Natural killer cell treated with Interleukin-12 subunit alpha and Interleukin-12 subunit beta and Interleukin-15 and Interleukin-18, amount 100 ng/mL, for 72 hours (primary cell): ENCODE measurements at places on chromosomes 11 and 22.

- no peak overlapping the region for H3K27ac ChIP-seq
- peaks cover 6% of the 10 kb centered on the region for H3K36me3 ChIP-seq
- DNase-seq, result no peak
- peak overlapping the region; percentile 37 for H3K4me3 ChIP-seq
- no peaks in the 10 kb centered on the region for H3K27me3 ChIP-seq
- peaks cover 14% of the 10 kb centered on the region for H3K4me1 ChIP-seq
Measured at GRCh38 chr11:93512073-93512475, 31.1 kb downstream of the SMCO4 start.

DNA sequence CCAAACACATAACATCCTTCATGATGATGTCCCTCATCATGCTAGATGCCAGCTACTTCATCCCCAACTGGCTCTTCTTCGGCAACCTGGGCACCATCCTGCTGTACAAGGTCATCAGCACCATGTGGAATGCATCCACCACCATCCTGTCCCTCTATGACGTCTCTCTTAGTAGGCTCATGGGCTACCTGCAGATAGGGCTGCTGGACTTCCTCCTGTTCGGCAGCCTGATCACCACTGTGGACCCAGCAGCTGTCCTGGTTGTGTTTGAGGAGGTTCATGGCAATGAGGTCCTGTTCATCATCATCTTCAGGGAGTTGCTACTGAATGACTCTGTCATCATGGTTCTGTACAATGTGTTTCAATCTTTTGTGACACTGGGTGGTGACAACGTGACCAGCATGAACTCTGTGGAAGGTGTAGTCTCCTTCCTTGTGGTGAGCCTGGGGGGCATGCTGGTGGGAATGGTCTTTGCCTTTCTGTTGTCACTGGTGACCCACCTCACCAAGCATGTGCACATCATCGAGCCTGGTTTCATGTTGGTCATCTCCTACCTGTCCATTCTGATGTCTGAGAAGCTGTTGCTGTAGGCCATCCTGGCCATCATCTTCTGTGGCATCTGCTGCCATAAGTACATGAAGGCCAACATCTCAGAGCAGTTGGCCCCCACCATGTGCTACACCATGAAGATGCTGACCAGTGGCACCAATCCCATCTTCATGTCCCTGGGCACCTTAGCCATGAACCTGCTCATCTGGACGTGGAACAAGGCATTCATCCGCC lies 120.7 kb upstream of the SERPIND1 start:
- no peak overlapping the region for H3K27ac ChIP-seq
- DNase-seq, result no peak
- no peaks in the 10 kb centered on the region for H3K4me1 ChIP-seq
- no peaks in the 10 kb centered on the region for H3K36me3 ChIP-seq
- H3K4me3 ChIP-seq, result no peak overlapping the region
- peaks cover 12% of the 10 kb centered on the region for H3K27me3 ChIP-seq

DNA sequence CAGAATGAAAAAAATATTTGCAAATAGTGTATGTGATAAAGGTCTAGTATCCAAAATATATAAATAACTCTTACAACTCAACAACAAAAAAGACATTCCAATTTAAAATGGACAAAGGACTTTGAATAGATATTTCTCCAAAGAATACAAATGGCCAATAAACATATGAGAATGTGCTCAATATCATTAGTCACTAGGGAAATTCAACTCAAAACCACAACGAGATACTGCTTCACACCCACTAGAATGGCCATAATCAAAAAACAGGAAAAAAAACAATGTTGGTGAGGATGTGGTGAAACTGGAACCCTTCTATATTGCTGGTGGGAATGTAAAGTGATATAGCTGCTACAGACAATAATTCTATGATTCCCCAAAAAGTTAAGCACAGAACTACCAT lies 38.6 kb upstream of the RPS13 start:
- H3K4me3 ChIP-seq, result no peak overlapping the region
- peaks cover 7% of the 10 kb centered on the region for H3K4me1 ChIP-seq
- no peaks in the 10 kb centered on the region for H3K36me3 ChIP-seq
- no peak overlapping the region for H3K27ac ChIP-seq
- H3K27me3 ChIP-seq, result no peaks in the 10 kb centered on the region
- no peak for DNase-seq

DNA sequence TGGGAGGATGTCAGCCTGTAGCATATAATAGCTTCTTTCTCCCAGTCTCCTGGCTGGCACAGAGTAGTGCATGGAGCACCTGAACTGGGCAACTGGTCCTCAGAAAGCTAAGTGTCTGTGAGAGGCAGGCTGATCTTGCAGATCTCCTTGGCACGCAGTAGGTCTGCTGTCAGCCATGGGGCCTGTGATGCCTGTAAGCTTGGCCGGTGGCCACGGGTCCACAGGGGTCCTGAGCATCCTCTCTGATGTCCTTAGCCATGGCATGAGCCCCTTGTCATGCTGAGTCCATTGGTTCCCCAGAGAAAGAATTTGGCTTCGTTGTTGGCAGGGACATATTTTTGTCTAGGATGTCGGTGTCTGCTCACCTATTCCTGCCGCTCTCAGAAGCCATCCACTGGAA lies 25.0 kb downstream of the AMPD3 start:
- no peaks in the 10 kb centered on the region for H3K36me3 ChIP-seq
- H3K4me1 ChIP-seq, result peaks cover 8% of the 10 kb centered on the region
- no peak for DNase-seq
- H3K27ac ChIP-seq, result no peak overlapping the region
